Effector memory CD4-positive, alpha-beta T cell (primary cell): ENCODE measurements at places on chromosomes 1 and 21.

DNA sequence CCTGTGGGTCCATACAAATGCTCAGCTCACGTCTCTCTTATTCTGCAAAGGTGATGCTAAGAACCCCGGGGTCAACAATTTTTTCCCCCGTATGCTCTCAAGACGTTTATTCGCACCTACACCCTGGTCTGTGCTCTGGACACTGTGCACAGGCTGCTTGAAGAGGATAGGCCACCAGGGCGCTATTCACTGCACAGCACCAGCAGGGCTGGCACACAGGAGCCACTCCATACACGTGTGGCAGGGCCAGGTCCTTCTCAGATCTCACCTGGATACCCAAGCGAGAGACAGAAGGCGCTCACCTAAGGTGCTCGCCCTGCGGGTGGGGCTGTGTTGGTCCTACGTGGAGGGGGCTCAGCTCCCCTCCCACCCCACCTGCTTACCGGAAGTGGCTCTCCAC lies 16.7 kb downstream of the TMEM63A start:
- DNase-seq: no peak

DNA sequence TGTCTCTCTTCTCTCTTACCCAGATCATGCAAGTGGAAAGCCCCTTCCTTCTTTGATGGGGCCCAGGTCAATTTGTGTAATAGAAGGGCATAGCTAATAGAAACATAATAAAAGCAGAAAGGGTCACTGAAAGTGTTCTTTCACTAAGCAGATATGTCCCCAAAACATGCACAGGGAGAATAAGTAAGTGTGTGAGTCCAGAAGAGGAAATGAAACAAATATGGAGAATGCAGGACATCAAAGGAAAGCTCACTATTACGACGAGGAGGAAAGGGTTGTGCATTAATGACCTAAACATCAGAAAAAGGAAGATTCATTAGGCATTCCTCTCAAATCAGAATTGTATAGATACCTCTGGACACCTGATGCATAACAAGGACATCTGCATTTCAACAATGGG lies 81.4 kb upstream of the SMYD2 start:
- DNase-seq: no peak

GRCh38 chr1:85550784-85551516 lies 29.6 kb upstream of the CCN1 start:
- no peak for DNase-seq

DNA sequence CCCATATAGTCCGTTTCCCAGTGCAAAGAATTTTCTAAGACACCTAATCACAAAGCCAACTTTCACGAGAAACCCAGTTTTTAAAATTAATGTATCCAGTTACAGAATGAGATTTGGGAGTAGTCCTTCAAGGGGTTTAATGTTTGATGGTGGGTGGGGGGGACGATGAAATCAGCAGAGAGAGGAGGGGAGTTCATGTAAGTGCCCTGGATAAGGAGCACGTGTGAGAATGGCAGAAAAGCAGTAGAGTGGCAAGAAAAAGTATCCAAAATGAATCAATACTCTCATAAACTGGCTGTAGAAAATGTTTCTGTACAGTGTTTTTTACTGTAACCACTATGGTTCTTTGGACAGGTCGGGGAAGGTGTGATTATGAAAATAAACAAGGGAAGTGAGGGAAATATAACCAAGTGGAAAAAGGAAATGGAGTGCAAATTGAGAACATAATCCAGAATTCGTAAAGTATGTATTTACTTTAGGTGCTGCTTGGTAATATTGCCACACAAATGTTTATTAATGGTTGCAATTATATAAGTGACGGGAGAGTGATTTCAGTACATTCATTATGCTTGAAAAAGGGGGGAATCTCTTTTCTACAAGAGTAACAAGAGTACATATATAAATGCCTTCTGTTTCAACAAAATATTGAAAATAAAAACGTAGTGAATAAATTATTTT lies 118.7 kb upstream of the RRP15 start:
- DNase-seq: no peak

- DNase-seq: no peak
Observed at GRCh38 chr1:182056601-182057366, 4.7 kb downstream of the ZNF648 start.

DNA sequence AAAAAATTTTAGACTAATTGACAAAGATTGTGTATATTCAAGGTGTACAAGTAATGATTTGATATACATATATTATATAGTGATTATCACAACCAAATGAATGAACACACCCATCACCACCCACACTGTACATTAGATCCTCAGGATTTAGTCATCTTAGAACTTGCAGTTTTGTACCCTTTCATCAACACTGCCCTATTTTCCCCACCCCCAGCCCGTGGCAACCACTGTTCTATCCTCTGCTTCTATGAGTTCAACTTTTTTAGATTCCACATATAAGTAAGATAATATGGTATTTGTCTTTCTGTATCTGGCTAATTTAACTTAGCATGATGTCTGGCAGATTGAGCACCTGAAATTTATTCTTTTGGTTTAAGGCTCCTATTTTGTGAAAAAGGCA lies 173.6 kb downstream of the IER5 start:
- no peak for DNase-seq

- DNase-seq: no peak
Observed at GRCh38 chr1:92993581-92993980, 32.3 kb upstream of the DIPK1A start.

- peak; percentile 42 for DNase-seq
Observed at GRCh38 chr1:111507411-111508201, 4.2 kb upstream of the ADORA3 start.

GRCh38 chr1:203522237-203522636 lies 28.3 kb downstream of the OPTC start:
- DNase-seq: no peak

- DNase-seq: no peak
Observed at GRCh38 chr1:110463725-110464124, 12.8 kb downstream of the PROK1 start.

DNA sequence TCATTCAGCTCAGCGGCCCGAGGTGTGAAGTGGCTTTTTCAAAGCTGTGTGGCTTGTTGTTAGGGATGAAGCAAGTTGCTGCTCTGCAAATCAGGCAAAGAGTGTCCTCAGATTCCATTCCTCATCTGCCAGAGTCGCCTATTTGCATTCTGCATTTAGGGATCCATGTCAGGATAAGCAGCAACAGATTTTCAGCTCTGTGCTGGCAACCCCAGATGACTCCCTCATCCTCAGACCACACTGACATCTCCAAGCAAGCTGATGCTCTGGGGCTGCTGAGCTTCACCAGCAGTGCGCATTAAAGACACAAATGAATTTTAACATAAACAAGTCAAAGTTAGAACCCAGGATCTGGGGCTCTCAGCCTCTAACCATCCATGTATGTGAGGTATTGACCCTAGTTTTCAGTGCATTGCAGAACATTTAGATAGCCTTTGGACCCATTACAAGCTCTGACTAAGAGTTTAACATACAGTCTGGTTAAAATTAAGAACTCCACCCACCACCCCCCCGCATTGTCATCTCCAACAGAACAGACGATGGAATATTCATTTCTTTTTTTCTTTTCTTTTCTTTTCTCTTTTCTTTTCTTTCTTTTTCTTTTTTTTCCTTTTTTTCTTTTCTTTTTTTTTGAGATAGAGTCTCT lies 10.9 kb downstream of the CFAP107 start:
- no peak for DNase-seq

DNA sequence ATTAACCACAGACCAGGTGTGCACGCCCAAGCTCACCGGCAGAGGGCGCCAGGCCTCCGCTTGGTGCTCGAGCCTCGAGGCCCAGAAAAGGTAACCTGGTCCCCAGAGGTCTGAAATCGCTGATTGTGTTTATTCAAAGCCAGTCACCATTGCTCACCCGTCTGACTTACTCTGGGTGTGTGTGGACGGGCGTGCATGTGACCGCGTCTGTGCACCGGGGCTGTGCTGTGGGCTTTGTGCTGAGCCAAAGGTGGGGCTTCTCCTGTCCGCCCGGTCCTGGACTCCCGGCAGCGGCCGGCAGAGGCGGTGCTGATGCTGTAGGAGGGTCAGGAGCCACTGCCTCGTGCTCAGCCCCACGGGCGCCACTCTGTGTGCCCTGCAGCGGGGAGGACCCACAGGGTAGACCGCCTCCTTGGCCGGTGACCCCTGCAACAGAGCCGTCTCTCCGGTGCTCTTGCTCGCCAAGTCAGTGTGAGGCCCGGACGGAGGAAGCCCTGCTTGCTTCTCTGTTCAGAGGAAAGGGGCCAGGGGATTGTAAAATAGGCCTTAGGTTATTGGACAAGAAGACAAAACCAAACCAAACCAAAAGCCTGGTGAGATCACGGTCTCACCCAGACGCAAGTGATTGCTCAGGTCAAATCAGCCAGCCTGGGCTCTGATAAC lies 32.0 kb upstream of the BTG2 start:
- DNase-seq: peak; percentile 85

- DNase-seq: no peak
Observed at GRCh38 chr1:78640462-78640861, 9.2 kb upstream of the IFI44 start.

DNA sequence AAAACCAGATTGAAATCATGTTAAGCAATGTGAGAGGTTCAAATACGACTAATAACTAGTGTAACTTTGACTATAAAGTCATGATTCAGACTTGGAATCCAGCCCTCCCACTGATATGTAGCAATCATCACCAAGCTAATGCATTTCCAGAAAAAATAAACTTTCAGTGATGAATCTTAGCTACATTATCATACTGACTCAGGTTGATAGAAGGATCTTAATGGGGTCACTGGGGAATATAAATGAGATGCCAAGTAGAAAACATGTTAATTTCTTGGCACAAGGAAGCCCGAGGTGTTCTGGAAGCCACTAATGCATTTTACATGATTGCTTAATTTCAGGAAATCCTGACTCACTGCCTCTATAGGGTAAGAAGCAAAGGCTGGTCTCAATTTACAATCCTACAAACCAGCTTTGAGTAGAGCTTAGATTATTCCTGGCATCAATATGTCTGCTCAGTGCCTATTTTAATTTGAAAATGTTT lies 67.7 kb downstream of the SELENOF start:
- DNase-seq: no peak

- DNase-seq: no peak
Observed at GRCh38 chr1:192545896-192546521, 29.6 kb upstream of the RGS1 start.

DNA sequence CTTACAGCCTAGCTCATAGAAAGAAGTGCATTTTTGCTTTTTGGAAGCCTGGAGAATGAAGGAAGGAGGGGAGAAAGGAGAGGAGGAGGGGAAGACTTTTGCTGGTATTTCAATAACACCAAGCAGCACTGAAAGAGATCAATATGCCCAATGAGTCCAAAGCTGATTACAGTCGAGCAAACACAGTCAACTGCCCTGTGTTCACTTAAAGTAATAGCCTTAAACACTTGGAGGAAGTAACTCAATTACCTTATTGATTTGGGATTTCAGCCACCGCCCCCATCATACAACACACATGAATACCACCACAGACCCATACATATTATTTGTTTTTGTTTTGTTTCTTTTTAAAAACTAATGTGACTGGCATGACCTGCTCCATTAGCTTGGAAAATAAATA lies 23.3 kb upstream of the RXRG start:
- DNase-seq: no peak

DNA sequence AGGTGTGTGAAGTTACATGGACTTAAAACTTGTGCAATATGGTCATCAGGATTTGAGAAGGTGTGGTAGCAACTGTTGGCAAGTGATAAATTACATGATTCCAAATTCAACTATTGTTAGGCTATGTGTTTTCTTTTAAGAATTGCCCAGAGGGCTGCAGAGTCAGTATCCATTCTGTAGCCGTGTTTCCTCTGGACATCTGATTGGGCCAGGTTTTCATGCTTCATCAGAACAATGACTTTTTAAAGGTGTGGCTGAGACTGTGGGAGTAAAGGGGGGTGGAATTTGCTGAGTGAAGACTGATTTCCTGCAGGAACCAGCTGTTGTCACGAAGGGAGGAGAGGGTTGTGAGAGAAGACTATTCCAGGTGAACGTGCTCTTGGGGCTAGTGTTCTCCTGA lies 1.7 kb upstream of the HRNR start:
- DNase-seq: no peak

DNA sequence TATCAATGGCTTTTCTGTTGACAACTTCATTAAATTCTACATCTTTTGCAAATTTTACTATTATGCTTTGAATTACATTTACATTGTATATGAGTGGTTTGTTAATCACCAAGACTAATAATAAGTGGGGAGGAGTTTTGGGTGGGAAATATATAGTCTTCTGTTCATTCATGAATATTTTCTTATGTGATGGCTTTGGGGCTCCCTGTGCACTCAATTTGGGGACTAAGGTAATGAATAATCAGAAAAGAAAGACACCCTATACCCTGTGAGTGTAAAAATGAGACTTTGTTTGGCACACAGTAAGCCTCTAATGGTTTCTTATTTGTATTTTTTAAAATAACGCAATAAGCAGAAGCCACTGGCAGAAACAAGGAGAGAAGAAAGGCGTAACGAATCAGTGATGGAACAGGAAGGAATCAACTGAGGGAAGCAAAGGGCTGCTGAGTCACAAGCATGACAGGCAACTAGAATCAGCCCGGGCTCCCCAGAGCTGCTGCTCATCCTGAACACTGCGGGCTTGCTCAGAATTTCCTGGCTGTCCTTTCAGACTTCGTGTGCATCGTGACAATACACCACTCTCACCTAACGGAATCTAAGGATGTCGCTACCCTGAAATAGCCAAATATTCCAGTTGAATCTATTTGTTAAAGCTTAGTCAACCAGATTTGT lies 20.8 kb upstream of the RGS2 start:
- DNase-seq: no peak

GRCh38 chr1:43934101-43934985 lies 742 bp downstream of the ARTN start:
- DNase-seq: peak; percentile 14

DNA sequence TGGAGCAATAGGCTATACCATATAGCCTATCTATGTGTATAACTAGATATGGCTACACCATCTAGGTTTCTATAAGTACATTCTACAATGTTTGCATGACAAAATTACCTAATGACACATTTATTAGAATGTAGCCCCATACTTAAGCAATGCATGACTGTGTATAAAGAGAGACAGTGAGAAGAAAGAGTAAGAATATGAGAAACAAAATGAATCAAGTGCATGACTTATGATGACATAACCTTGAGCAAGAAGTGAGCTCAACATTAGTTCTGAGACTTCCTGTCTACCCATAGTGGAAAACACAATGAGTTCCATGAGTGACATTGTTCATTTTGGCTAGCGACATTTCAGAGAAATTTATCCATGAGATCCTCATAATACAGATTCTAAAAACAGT lies 10.1 kb downstream of the SLC44A5 start:
- DNase-seq: no peak

DNA sequence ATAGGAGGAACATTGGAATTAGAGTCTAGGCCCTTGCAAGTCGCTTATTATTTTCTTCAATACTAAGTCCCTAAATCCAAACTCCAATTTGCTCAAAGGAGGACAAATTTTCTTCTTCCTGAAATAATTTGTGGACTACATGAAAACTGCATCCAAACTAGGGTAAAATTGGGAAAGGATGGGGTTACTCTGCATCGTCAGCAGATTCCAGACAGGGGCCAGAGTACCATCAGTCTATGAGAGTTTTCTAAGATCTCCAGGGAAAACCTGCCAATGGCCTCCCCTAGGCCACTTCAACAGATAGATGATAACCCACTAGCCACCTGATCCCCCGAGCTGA lies 508 bp downstream of the HEYL start:
- DNase-seq: no peak
